ENCODE measurements at places on chromosomes 4 and X.

- H3K27me3 ChIP-seq, result no peaks in the 10 kb centered on the region
- no peak overlapping the region for H3K27ac ChIP-seq
- DNase-seq, result no peak
- H3K4me1 ChIP-seq, result no peaks in the 10 kb centered on the region
These were observed 138.0 kb upstream of the FGF13 start for GRCh38 chrX:138849521-138849920.

DNA sequence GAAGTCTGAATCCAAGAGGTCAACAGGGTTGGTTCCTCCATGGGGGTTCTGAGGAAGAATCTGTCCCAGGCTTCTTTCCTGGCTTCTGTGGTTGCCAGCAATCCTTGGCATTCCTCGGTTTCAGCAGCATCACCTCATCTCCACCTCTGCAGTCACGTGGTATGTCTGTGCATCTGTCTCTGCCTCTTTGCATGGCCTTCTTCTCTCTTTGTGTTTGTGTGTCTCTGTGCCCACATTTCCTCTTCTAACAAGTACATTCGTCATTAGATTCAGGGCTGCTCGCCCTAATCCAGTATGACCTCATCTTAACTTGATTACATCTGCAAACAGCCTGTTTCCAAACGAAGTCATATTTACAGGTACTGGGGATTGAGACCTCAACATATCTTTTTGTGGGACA is 114.0 kb downstream of the BCOR start:
- H3K4me1 ChIP-seq, result peaks cover 8% of the 10 kb centered on the region
- DNase-seq, result no peak
- peak overlapping the region; percentile 35 for H3K27ac ChIP-seq
- H3K36me3 ChIP-seq, result no peaks in the 10 kb centered on the region
- no peak overlapping the region for H3K4me3 ChIP-seq

- H3K36me3 ChIP-seq, result no peaks in the 10 kb centered on the region
- no peaks in the 10 kb centered on the region for H3K4me1 ChIP-seq
- H3K27me3 ChIP-seq, result peaks cover 5% of the 10 kb centered on the region
- no peak for DNase-seq
- no peak overlapping the region for H3K4me3 ChIP-seq
These were observed 27.8 kb downstream of the PPP2R2C start for GRCh38 chr4:6444582-6444981.

GRCh38 chrX:132908891-132909290 is 49.5 kb downstream of the HS6ST2 start:
- no peak for DNase-seq
- H3K4me3 ChIP-seq, result no peak overlapping the region
- no peaks in the 10 kb centered on the region for H3K27me3 ChIP-seq
- no peaks in the 10 kb centered on the region for H3K36me3 ChIP-seq

DNA sequence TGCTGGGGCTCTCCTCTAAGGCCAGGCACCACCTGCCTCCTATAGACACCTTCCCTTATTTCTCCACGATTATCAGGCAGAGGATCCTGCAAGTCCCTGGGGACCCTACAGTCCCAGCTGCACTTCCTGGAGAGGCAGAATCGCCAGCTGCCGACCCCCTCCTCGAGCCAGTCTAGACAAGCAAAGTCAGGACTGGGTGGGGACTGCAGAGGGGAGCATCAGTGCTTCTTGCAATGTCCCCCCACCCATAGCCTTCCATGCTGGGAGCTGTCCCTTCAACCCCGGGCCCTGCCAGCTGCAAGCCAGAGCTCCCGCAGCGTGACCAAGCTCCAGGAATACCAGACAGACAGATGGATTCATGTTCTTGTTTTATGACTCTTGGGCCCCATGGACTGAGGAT is 1.4 kb upstream of the CRMP1 start:
- no peak for DNase-seq
- H3K4me3 ChIP-seq, result no peak overlapping the region
- no peak overlapping the region for H3K27ac ChIP-seq
- H3K27me3 ChIP-seq, result peaks cover 77% of the 10 kb centered on the region
- no peaks in the 10 kb centered on the region for H3K36me3 ChIP-seq

GRCh38 chr4:143558286-143558685 is 44.8 kb downstream of the SMARCA5 start:
- peaks cover 23% of the 10 kb centered on the region for H3K36me3 ChIP-seq
- no peak overlapping the region for H3K27ac ChIP-seq
- H3K4me3 ChIP-seq, result no peak overlapping the region
- DNase-seq, result no peak
- H3K4me1 ChIP-seq, result no peaks in the 10 kb centered on the region

DNA sequence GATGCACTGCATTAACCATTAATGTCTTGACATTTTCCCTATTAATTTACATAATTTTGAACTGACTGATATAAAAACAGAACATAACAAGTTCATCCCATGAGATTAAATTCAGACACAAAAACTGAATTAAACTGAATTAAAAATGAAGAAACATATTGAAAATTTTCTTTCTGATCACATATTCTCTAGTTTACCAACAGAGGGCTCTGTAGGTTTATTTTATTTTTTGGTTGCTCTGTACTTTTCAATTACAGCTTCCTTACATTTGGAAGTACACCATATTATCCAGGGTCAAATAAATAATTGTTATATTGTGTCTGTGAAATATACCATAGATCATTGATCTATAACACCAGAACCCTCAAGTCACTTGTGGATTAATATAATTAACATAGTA is 27.3 kb upstream of the CT83 start:
- H3K4me3 ChIP-seq, result no peak overlapping the region
- no peaks in the 10 kb centered on the region for H3K27me3 ChIP-seq
- H3K27ac ChIP-seq, result no peak overlapping the region
- H3K4me1 ChIP-seq, result no peaks in the 10 kb centered on the region

DNA sequence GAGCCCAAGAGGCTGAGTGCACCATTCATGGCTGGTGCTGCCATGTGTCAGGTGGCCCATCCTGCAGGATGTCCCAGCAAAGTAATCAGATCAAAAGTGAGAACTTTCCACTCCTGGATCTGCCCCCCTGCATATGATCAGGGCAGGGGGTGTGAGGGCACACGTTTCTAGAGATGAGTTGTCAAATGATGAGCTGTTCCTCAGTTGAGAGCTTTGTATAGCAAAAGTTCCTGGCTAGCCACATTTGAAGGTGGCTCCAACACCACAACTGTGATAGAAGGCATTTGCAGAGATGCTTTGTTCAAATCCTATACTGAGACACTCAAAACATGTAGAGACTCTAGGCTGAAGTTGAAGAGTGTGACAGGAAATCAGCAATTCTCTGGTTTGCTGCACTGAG is 501.8 kb downstream of the BCOR start:
- H3K36me3 ChIP-seq, result no peaks in the 10 kb centered on the region
- H3K27ac ChIP-seq, result no peak overlapping the region
- H3K4me3 ChIP-seq, result no peak overlapping the region
- no peak for DNase-seq
- no peaks in the 10 kb centered on the region for H3K4me1 ChIP-seq

GRCh38 chrX:144681501-144681900 is 565.8 kb upstream of the SPANXN1 start:
- H3K27ac ChIP-seq, result no peak overlapping the region
- no peaks in the 10 kb centered on the region for H3K27me3 ChIP-seq
